Activated CD8-positive, alpha-beta memory T cell treated with anti-CD3 and anti-CD28 coated beads, Interleukin-2, amount 10 ng/mL, durations not matched to agents 7 days and 5 days (primary cell): ENCODE measurements at places on chromosomes 16 and 17.

DNA sequence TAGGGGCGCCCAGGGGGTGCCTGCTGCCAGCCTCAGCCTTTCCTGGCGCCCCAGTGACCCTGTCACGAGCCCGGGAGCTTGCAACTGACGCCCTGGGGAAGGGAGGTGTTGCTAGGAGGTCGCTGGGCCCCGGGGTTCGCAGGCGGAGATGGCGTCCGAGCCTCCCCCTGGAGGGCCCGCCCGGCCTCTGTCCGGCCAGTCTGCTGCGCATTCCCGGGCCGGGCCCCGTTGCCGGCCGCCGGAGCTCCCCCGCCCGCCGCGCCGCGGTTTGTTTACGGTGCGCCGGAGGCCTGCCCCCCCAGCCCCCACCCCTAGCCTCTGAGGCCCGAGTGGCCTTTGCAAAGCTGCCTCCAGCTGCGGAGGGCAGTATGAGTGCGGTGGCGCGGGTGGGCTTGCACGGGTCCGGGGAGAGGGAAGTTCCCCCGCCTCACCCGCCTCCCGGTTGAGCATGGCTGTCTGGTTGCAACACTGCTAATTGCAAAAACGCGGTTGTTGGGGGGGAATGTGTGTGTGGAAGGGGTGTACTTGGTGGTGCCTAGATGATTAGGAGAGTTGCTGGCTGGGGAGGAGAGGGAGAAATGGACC is 514 bp downstream of the THRA start:
- no peak overlapping the region for H3K27ac ChIP-seq
- H3K4me3 ChIP-seq = peak overlapping the region; percentile 80
- peaks cover 28% of the 10 kb centered on the region for H3K4me1 ChIP-seq
- DNase-seq = peak; percentile 50
- no peaks in the 10 kb centered on the region for H3K36me3 ChIP-seq

- H3K4me1 ChIP-seq = peaks cover 8% of the 10 kb centered on the region
- no peaks in the 10 kb centered on the region for H3K27me3 ChIP-seq
- no peak overlapping the region for H3K27ac ChIP-seq
- no peak overlapping the region for H3K4me3 ChIP-seq
- no peaks in the 10 kb centered on the region for H3K36me3 ChIP-seq
Observed at GRCh38 chr16:88411951-88412576, 29.3 kb downstream of the ZNF469 start.

- H3K27me3 ChIP-seq = no peaks in the 10 kb centered on the region
- H3K4me1 ChIP-seq = peaks cover 25% of the 10 kb centered on the region
- DNase-seq = no peak
Observed at GRCh38 chr17:82103553-82104451, 5.8 kb upstream of the FASN start.

- peak overlapping the region; percentile 92 for H3K27ac ChIP-seq
- peaks cover 62% of the 10 kb centered on the region for H3K4me1 ChIP-seq
- H3K36me3 ChIP-seq = peaks cover 25% of the 10 kb centered on the region
Observed at GRCh38 chr17:410543-411401, 58.2 kb upstream of the RPH3AL start.

- no peak overlapping the region for H3K4me3 ChIP-seq
- peaks cover 38% of the 10 kb centered on the region for H3K4me1 ChIP-seq
- peaks cover 32% of the 10 kb centered on the region for H3K36me3 ChIP-seq
- DNase-seq = no peak
- peak overlapping the region; percentile 86 for H3K27ac ChIP-seq
Observed at GRCh38 chr17:78114831-78115723, 13.5 kb downstream of the TMC6 start.

DNA sequence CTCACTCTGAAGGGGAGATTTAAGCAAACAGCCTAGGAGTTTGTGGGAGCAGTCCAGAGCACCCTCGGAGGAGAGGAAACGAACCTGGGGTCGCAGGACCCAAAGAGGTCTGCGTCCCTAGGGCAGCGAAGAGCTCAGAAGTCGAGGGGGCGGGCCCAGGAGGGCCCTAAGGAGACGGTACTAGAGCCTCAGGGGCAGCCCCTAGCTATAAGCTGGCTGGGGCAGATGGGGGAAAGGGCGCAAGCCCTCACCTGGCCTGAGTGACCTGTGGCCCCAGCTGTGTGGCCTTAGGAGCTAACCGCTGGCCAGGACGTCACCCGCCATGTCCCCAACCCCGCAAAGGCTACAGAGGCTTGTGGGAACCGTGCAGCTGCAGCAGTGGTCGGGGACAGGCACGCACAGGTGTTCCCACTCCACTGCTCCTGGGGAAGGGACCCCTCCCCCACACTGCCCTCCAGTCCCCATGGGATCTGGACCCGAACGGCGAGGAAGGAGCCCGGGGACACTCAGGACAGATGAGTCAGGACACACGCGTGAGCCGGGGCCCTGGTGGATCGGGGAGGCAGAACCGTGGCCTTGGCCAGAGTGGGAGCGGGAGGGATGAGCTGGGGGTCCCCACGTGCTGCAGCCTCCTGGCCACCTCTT is 2.0 kb upstream of the CTRB2 start:
- no peak for DNase-seq
- no peaks in the 10 kb centered on the region for H3K27me3 ChIP-seq
- H3K4me1 ChIP-seq = no peaks in the 10 kb centered on the region
- no peak overlapping the region for H3K27ac ChIP-seq

DNA sequence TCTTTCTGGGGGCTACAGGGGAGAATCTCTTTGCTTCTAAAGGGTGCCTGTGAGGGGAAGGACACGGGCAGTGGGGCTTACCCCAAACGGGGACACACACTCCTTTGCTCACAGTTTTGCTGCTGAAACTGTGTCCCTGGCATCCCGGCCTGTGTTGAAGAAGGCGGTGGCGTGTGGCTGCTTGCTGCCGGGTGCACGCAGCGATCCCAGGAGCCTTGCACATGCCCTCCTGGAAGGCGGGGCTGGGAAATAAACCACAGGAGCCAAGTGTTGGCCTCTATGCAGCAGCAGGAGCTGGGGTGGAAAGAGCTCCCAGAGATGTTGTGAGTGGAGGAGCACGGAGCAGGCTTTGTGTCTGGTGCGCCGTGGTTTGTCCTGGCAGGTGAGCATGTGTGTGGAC is 131.0 kb upstream of the CIBAR2 start:
- no peak for DNase-seq
- H3K4me3 ChIP-seq = no peak overlapping the region
- no peak overlapping the region for H3K27ac ChIP-seq
- H3K36me3 ChIP-seq = no peaks in the 10 kb centered on the region
- no peaks in the 10 kb centered on the region for H3K27me3 ChIP-seq
- H3K4me1 ChIP-seq = no peaks in the 10 kb centered on the region

- no peak overlapping the region for H3K4me3 ChIP-seq
- H3K27ac ChIP-seq = no peak overlapping the region
- no peaks in the 10 kb centered on the region for H3K27me3 ChIP-seq
- no peaks in the 10 kb centered on the region for H3K4me1 ChIP-seq
- no peak for DNase-seq
- H3K36me3 ChIP-seq = no peaks in the 10 kb centered on the region
Observed at GRCh38 chr16:9645911-9646310, 536.3 kb downstream of the GRIN2A start.

GRCh38 chr16:55500530-55501011 is 8.3 kb upstream of the LPCAT2 start:
- H3K4me3 ChIP-seq = no peak overlapping the region
- no peak for DNase-seq
- peaks cover 10% of the 10 kb centered on the region for H3K27me3 ChIP-seq

GRCh38 chr17:27458524-27458908 is 2.3 kb downstream of the KSR1 start:
- H3K4me1 ChIP-seq = peaks cover 75% of the 10 kb centered on the region
- H3K27ac ChIP-seq = no peak overlapping the region
- no peak for DNase-seq
- H3K27me3 ChIP-seq = no peaks in the 10 kb centered on the region

DNA sequence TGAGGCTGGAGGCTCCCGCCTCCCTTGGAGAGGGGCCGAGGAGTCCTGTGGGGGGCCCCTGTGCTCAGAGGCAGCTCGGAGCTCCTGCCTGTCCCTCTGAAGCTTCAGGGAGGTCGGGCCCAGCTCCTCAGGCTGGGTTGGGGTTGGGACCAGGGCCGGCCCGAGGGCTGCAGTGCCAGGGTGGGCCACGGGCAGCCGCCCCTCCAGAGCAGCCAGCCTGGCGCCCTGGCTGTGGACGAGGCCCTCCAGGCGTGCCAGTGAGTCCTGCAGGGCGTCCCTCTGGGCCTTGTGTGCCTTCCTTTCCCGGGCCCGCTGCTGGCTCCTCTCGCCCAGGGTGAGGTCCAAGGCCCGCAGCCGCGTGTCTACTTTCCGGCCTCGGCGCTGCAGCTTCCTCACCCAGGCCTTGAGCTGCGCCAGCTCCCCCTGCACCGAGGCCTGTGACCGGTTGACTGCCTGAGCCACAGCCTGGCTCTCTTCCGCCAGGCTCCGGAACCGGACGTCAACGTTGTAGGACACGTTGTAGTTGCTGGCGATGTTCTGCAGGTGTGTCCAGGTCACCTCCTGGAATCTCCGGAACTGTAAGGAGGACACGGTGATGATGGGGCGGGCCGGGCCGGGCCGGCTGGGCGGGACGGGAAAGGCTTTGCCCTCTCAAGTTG is 1.2 kb downstream of the PTX4 start:
- no peaks in the 10 kb centered on the region for H3K27me3 ChIP-seq
- no peak overlapping the region for H3K27ac ChIP-seq
- no peak for DNase-seq
- no peaks in the 10 kb centered on the region for H3K36me3 ChIP-seq
- peaks cover 3% of the 10 kb centered on the region for H3K4me1 ChIP-seq
- H3K4me3 ChIP-seq = no peak overlapping the region

- no peak for DNase-seq
- H3K36me3 ChIP-seq = no peaks in the 10 kb centered on the region
- no peak overlapping the region for H3K27ac ChIP-seq
Observed at GRCh38 chr17:73157521-73157890, 7.3 kb upstream of the SSTR2 start.

- DNase-seq = no peak
- H3K27ac ChIP-seq = no peak overlapping the region
- H3K36me3 ChIP-seq = peaks cover 14% of the 10 kb centered on the region
- no peak overlapping the region for H3K4me3 ChIP-seq
- H3K27me3 ChIP-seq = no peaks in the 10 kb centered on the region
Observed at GRCh38 chr17:63290351-63290750, 155.8 kb downstream of the CYB561 start.

DNA sequence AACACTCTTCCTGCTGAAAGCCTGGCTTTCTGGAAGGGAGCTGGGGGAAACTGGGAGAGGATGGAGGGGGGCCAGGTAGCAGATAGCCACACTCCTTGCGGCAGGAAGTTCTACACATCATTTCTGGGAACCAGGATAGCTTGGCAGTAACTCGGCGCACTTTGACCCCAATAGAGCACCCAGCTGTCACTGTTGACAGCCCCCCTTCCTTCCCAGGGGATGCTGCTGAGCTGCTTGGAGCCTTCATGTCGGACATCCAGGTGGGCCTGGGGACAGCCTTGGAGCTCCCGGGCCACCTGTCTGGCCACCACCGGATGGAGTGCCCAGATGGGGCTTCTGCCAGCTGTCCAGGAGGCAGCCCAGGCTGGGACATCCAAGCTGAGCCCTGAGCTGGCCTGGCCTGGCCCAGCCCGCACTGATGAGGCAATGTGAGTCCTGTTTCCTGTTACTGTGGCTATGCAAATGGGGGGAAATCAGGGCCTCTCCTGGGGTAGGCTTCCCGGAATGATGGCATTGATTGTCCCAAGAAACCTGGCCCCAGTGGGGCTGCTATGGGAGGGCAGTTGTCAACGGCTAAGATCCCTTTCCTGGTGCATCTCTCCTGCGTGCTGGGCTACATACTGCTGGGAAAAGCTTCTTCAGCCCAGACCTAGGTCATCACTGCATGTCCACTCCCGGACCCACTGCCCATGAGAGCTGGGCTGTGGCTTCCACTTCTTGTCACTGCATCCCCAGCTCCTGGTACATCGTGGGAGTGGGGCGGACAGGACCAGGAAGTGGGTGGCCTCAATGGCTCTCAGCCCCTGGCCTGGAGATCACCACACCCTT is 50.0 kb downstream of the SOCS1 start:
- H3K36me3 ChIP-seq = peaks cover 8% of the 10 kb centered on the region
- H3K27me3 ChIP-seq = no peaks in the 10 kb centered on the region
- DNase-seq = no peak
- peaks cover 45% of the 10 kb centered on the region for H3K4me1 ChIP-seq

GRCh38 chr17:42251115-42251514 is 25.1 kb downstream of the STAT5B start:
- peak overlapping the region; percentile 96 for H3K27ac ChIP-seq
- peaks cover 70% of the 10 kb centered on the region for H3K4me1 ChIP-seq
- DNase-seq = no peak
- H3K4me3 ChIP-seq = no peak overlapping the region
- H3K36me3 ChIP-seq = peaks cover 13% of the 10 kb centered on the region

DNA sequence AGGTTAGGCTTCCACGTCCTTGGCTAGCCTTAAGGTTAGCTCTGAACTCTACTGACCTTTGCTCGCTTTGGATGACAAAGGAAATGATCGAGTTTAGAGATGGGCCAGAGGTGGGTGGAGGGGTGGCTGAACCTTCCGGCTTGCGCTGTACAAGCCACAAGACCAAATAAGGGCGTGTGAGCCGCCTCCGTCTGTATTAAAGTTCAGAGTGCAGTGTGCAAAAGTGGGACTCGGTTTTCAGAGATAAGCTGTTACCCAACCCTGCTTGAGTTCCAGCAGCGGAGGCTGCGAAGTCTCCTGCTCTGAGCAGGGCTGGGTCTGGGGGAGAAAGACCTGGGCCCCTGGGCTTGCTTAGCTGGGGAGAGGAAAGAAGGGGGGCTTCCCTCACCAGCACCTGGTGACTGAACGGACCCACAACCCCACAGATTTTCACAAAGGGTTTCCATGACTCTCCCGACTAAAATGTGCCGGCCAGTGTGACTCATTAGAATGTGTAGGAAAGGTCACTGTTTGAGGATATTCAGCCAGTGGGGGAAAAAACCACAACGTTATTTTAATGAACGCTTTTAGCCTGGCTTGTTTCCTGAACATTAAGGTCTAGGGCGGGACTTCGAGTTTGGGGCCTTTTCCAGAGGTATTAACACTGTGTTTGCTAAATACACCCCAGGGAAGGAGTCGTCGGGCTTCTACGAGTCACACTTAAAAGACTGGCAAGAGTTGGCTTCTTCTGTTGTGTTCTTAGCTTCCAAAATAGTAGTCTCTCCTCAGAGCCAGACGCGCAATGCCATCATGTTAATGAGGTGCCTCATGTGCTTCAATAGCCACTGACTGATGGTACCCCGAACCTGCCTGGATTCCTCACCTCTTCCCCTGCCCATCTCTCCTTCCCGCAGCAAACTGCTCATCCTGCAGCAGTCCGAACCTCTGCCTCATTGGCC is 67.0 kb downstream of the CENPV start:
- peak overlapping the region; percentile 56 for H3K4me3 ChIP-seq
- H3K27ac ChIP-seq = peak overlapping the region; percentile 97
- H3K27me3 ChIP-seq = no peaks in the 10 kb centered on the region
- peaks cover 6% of the 10 kb centered on the region for H3K36me3 ChIP-seq
- peak; percentile 94 for DNase-seq
- peaks cover 36% of the 10 kb centered on the region for H3K4me1 ChIP-seq

DNA sequence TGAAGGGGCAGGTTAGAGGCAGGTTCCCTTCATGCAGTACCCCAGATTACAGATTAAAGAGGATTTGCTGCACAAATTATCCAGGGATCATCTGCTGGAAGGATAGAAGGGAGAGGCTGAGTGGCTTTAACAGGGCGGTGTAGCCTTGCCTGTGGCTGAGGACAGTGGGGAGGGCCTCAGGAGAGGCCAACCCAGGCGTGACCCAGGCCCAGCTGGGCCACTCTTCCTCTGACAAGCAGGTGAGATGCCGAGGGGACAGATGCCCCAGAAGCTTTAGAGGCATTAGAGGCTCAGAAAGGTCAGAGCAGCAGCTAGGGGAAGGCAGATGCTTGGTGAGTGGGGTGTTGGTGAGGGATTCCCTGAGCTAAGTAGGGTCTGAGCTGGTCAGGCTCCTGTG is 18.1 kb upstream of the MTMR4 start:
- no peak overlapping the region for H3K27ac ChIP-seq
- no peaks in the 10 kb centered on the region for H3K36me3 ChIP-seq
- DNase-seq = no peak

- H3K4me1 ChIP-seq = peaks cover 18% of the 10 kb centered on the region
- no peak overlapping the region for H3K4me3 ChIP-seq
- DNase-seq = no peak
- peaks cover 11% of the 10 kb centered on the region for H3K27me3 ChIP-seq
Observed at GRCh38 chr17:1251866-1252608, 18.2 kb upstream of the BHLHA9 start.
